Stimulated activated CD4-positive, alpha-beta T cell treated with anti-CD3 and anti-CD28 coated beads, Interleukin-1b, Interleukin-23, amount 100 ng/mL, for 1 hour (primary cell): ENCODE measurements at places on chromosomes 4 and X.

- DNase-seq, result no peak
Observed at GRCh38 chr4:76997532-76997931, 48.0 kb downstream of the SEPTIN11 start.

DNA sequence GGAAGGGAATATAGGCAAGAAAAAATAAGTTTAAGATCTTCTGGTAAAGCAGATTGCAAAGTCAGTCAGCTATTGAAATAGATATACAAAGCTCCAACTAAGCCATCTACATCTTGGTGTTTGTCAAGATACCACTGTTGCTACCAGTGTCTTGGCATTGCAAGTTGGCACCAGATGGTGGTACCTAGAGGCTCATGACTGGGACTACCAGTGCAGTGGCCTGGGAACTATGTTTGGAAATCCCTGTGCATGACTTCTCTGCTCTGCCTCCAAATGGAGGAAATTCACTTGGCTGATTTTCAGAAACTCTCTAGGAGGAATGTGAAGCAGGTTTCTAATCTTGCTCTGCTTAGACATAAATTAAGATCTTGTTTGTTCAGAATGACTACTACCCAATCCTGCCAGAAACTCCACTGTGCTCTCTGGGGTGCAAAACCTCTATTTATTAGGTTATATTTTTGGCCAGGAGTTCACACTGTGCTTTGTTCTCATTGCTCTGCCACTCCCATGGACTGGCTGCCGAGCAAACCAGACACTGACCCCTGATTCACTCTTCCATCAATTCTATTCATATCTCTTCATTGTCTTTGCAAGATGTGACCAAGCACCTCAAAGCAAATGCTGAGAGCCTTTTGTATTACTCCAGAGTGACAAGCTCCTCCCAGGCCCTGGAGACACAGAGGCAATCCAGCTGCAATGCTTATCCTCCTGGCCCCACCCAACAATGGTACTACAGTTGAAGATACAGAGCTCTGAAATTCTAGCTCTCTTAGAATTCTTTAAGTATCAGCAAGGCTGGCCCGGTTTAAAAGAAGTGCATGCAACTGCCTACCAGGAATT is 272.3 kb upstream of the FGF16 start:
- no peak for DNase-seq

DNA sequence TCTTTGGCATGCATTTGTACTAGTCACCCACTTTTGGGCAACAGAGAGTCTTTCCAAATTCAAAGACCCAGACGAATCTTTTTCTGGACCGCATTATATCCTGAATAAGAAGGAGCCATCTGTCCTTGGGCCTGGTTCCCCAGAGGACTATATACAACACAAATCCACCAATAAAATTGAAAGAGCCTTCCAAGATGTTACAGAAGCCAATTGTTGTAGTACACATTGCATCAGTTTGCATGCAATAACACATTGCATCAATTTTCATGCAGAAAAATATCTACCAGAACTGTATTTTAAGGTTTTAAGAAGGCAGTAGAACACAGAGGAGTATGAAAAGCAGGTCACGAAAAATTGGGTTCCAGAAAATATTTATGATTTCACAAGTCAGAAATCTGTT is 203.2 kb downstream of the HTR2C start:
- DNase-seq, result no peak

DNA sequence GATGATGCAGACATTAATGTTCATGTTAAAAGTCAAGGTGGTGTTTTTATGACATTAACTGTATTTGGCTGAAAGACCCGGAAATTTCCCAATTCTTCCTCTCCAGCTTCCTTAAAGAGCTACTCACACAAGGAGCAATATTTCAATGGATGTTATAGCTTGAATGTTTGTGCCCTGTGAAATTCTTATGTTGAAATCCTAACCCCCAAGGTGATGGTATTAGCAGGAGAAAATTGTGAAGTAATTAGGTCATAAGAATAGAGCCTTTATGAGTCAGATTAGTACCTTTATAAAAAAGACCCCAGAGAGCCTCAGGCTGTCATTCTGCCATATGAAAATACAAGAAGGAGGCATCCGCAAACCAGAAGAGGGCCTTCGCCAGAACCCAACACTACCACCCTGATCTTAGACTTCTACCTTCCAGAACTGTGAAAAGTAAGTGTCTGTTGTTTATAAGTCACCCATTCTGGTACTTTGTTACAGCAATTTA is 3.6 kb downstream of the TLR1 start:
- DNase-seq, result no peak

- no peak for DNase-seq
Observed at GRCh38 chr4:184747034-184747830, 13.3 kb upstream of the CENPU start.

DNA sequence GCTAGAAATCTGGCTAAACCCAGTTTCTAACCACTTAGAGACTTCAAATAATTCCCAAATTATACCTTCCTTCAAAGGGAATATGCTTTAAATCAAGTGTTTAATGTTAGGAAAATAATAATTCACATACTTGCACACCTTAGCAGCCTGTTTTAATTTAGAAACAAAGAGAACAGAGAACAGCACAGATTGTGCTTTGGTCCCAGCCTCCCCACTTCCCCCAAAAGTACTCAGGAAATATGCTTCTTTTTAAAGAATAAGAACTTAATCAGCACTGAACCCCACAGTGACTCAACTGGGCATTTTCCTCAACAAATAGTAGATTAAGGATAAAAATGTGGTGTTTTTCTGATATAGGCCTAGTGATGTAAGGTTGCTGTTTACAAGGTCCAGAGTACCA is 295.8 kb downstream of the GBA3 start:
- DNase-seq, result no peak

DNA sequence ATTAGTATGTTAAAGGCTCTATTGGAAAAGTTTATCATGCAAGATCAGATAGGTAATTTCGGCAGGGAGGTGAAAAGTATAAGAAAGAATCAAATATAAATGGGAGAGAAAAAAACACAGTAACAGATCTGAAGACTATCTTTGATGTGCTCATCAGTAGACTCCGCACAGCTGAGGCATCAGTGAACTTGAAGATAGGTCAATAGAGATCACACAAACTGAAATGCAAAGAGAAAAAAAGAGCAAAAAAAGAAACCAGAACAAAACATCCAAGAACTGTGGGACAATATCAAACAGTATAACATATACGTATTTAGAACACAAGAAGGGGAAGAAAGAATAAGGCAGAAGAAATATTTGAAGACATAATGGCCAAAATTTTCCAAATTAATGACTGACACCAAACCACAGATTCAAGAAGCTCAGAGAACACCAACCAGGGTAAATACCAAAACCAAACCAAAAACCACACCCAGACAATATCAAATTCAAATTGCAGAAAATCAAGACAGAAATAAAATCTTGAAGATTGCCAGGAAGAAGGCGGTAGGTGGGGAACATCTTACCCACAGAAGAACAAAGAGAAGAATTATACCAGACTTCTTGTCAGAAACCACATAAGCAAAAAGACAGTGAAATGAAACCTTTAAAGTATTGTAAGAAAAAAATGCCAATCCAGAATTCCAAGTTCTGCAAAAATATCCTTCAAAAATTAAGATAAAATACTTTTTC is 29.1 kb downstream of the PFKFB1 start:
- DNase-seq, result no peak

DNA sequence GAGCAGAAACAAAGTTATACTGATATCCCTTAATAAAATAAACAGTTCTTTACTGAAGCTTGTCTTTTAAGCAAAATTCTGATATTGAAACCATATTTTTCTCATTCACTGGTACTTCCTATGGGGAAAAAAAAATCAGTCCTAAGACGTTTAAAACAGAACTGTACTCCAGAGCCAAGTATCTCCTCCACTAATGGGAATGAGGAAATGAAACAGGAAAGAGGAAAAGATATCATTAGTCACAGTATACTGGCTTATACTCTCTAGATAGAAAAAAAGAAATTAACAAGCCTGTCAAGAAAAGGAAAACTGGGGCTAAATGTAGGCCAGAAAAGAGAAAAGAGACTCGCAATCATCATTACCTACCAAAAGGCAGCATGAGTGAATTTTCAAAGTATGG is 252.7 kb downstream of the CENPC start:
- DNase-seq, result no peak

DNA sequence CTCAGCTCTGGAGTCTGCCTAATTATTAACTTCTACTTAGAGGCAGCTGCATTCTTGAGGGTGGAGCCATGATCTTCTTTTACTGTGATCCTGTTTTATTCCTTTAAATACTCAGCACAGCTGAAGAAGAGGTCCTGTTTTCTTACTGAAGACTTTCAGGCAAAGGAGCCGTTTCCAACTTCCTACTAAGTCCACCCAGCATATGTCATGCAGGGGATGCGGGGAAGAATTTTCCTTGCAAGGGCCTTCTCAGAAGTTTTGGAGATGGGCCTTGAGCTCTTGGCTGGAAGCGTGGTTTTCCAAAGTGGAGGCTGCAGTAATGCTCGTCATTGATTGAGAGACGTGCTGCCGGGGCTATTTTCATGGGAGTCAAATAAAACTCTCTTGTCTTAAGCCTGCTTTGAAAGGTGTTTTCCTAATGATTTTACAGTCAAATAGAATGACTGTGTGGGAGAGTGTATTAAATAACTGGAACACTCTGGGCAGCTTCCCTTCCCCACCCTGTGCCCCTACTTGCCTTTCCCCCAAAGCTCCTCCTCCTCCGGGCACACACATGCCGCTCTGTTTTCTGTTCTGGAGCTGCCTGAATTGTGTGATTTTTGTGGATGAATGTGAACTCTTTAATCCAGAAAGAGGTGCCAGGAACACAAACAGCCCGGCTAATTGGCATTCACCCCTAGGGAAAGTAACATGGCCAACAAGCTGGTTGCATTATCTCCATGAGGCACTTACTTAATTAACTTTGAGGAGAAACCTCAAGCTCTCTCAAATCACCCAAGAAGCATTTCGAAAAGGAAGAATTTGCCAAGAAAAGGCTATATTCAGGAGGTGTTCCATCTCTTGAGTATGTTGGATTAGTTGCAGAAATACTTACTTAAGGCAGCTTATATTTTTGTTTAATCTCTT is 28.1 kb downstream of the FGF2 start:
- no peak for DNase-seq

- no peak for DNase-seq
Observed at GRCh38 chr4:8710946-8711345, 118.4 kb downstream of the CPZ start.

DNA sequence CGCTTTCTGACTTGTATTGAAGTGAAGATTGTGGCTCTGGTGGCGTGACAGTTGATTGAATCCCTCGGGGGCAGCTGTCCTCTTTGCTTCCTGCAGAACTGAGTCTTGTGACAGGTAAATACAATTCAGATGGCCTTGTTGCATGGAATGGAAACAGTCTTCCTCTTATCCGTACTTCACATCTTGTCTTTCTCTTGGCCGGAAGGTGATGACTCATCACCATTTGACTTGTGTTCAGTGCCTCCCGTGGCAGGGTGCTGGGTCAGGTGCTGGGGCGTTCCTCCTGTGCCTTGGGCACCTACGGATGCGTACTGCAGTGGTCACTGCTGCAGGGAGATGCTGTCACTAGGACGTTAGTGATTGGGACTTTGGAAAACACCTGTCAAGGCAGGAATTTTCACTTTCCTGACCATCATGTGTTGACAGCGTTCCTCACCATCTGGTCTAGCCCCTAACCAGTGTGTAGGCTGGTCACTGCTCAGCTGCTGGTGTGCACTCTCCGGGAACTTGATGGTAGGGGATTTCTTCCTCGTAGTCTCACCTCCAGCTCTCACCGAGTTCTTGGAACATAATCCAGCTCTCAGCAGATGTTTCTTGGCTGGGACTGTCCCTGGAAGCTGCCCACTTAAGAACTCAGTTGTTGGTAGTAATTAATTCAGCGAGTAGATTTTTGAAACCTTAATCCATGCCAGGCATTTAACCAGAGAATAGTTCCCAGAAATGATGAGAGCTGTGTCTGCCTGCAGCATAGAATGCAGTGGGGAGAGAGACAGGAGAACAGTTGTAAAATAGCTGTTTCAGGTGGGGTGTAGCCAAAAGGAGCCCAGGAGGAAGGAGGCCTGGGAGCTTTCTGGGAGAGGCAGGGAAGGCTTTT is 7.2 kb downstream of the TBC1D14 start:
- no peak for DNase-seq

DNA sequence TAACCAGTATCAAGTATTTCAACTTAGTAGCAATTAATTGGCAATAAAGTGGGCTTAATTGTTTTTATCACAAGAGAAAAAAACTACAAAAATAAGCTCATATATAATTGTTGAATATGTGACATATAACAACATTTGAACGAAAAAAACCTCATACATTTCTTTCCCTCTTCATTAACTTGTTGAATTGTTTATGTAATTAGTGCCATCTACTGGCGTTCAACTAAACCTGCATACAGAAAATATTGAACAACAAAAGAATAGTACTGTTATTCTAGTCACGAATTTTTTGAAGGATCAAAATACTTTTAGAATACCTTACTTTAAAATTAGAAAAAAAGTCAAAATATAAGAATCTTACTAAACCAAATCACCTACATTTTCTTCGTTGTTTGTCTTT is 586.5 kb upstream of the FTHL17 start:
- DNase-seq, result no peak

- DNase-seq, result no peak
Observed at GRCh38 chr4:100936661-100937375, 410.5 kb downstream of the PPP3CA start.

DNA sequence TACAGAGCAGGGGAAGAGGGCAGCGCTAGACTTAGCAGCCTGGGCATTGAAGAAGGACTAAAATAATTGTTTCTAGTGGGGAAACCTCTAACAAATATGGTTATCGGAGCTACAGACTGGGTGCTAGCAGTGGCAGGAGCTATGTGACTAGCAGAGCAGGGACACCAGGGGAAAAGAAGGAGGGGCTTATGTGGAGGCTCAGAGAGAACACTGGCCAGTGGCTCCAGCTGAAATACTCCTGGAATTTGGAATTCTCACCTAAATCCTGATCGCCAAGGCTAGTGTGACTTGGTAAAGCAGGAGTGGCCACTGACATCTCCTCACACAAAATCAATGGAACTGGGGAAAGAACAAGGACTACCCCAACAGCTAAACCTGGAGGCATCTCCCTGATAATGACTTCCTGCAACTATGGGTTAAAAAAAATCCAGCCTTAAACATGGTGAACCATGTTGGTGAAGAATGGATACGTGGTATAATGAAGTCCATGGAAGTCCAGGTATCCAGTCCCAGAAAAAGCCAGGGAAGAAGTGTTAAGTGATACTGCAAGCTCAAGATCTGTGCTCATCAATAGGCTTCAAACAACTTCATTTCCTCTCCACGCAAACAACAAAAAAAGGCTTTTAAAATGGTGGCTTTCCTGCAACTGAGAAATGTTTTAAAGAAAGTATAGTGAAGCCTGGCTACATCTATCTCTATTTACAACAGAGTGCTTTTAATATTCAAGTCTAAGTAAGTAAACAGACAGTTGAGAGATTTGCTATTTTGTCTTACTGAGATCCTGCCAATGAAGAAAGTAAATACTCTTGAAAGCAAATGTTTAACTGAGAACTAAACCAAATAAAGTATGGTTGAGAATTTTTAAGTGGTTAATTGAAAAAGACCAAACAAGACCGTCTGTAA is 1.8 kb downstream of the TAPT1 start:
- DNase-seq, result no peak
